Activated CD4-positive, CD25-positive, alpha-beta regulatory T cell treated with anti-CD3 and anti-CD28 coated beads, Interleukin-2, amount 50 U/mL, for 72 hours (primary cell): ENCODE measurements at places on chromosomes 2 and 18.

DNA sequence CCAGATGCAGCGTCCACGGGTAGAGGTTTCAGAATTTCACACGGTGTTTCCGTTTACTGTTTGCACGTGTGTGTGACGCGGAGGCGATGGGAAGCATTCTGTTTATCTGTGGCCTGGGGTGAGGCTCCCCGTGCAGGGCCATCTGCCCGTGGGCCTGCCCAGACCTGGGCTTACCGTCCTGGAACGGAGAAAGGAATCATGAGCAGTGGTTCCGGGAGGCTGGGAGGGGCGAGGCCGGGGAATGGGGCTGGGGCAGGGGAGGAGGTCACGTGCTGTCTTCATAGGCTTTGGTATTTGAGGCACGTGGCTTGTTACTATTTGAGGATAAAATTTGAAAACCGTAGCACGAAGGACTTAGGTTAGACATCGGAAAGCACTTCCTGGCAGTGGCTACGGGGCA is 77.9 kb downstream of the RTP5 start:
- no peak for DNase-seq

GRCh38 chr2:221911321-221911720 is 339.2 kb upstream of the EPHA4 start:
- no peak for DNase-seq

DNA sequence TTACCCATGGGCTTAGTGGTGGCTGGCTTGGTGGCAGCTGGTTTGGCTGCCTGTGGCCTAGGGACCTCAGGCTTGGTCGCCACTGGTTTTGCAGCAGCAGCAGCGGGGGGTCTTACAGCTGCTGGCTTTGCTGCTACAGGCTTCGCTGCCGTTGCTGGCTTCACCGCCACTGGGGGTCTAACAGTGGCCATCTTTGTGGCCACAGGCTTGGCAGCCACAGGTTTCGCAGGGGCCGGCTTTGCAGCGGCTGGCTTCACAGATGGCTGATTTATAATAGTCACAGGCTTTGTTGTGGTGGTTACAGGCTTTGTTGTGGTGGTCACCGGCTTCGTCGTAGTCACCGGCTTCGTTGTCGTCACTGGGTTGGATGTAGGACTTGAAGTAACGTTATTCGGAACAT is 77.8 kb downstream of the COL6A3 start:
- DNase-seq, result no peak

GRCh38 chr2:205612636-205613035 is 69.7 kb upstream of the NRP2 start:
- no peak for DNase-seq

DNA sequence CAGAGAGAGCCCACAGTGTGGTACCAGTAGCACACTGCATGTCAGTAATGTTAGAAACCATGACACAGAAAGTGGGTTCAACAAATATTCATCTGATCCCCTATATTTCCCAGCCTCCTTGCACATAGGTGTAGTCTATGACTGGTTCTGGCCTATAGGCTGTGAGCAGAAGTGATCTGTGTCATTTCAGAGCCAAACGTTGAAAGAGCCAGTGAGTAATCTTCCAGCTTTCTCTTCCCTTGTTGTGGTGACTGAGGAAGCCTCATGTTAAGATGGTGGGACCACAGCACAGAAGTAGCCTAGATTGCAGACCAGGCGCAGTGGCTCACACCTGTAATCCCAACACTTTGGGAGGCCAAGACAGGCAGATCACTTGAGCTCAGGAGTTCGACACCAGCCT is 4.1 kb downstream of the TMEM237 start:
- no peak for DNase-seq

GRCh38 chr2:127712999-127713398 is 11.7 kb downstream of the SFT2D3 start:
- no peak for DNase-seq

DNA sequence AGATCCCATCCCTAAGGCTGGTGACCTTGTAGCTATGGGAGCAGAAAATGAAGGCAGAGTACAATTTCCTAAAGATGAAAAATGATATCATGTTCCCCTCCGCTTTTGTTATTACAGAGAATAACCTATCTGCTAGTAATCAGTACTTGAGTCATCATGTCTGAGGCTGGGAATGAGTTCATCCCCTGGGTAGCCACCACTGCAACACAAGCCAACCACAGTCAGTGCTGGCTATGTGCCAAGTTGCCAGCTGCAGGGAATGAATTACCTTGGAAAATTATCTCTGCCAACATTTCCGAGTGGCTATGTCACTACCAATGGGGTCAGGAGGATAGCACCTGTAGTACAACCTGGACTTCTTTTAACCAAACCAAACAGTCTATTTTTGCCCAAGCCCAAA is 1094.7 kb upstream of the DDX18 start:
- no peak for DNase-seq

DNA sequence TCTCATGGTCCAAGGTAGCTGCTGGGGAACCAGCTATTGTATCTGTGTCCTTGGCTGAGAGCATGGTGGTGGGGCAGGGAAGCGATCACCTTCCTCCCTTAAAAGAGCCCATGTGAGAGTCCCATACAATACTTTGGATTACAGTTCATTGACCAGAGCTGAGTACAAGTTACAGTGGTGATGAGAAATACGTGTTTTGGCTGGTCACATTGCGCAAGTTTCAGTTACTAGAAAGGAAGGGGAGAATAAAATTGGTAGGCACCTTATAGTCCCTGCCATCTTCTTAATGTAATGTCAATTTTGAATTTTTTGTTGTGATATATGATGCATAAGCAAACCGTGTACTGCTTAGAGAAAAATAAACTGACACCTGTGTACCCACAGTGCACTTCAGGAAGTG is 67.7 kb downstream of the ZNF407 start:
- no peak for DNase-seq

GRCh38 chr2:214987261-214987660 is 151.2 kb downstream of the ABCA12 start:
- no peak for DNase-seq

- DNase-seq, result no peak
These were observed 367.7 kb upstream of the NETO1 start for GRCh38 chr18:73235491-73235890.

GRCh38 chr2:234951664-234952269 is at the start of gene SH3BP4:
Gene SH3BP4 (plus strand): TSS chr2:234952017. CDS start chr2:235035003, 82,986 bp downstream.
- no peak for DNase-seq

GRCh38 chr2:46655551-46656436 is 176.4 kb downstream of the TMEM247 start:
- DNase-seq, result no peak

GRCh38 chr2:240223631-240224030 is 83.2 kb upstream of the OTOS start:
- no peak for DNase-seq

DNA sequence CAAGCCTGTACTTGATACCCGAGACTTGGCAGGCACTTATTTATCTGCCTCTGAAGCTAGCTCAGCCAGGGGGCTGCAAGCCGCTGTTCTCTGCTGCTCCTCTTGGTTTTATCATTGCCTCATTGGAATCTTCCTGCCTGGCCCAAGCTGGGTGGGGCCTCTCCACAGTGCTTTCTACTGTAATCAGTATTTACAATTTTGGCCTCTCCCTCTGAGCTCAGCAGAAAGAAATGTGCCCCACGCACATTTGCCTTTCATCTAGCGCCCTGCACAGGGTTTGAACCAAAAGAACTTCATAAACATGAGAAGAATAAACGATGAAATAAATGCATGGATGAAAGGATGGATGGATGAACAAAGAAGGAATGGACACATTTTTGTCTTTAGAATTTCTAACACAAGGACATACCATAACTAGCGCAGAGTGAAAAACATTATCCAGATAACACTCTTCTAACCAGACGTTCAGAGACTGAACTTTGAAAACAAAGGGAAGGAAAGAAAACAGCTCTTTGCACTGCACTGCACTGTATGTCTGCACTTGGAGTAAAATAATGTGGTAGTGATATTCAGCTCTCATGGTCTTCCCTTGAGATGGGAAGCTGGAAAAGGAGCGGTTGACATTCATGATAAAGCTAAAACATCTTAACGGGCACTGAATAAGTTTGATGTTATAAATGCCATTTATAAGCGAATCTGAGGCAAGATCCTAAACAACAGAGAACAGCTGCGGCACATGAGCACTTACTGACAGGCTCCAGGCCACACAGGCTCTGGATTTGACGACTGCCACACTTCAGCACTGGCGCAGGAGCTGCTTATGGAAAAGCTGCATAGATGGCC is 86.8 kb upstream of the SP3 start:
- DNase-seq, result no peak

DNA sequence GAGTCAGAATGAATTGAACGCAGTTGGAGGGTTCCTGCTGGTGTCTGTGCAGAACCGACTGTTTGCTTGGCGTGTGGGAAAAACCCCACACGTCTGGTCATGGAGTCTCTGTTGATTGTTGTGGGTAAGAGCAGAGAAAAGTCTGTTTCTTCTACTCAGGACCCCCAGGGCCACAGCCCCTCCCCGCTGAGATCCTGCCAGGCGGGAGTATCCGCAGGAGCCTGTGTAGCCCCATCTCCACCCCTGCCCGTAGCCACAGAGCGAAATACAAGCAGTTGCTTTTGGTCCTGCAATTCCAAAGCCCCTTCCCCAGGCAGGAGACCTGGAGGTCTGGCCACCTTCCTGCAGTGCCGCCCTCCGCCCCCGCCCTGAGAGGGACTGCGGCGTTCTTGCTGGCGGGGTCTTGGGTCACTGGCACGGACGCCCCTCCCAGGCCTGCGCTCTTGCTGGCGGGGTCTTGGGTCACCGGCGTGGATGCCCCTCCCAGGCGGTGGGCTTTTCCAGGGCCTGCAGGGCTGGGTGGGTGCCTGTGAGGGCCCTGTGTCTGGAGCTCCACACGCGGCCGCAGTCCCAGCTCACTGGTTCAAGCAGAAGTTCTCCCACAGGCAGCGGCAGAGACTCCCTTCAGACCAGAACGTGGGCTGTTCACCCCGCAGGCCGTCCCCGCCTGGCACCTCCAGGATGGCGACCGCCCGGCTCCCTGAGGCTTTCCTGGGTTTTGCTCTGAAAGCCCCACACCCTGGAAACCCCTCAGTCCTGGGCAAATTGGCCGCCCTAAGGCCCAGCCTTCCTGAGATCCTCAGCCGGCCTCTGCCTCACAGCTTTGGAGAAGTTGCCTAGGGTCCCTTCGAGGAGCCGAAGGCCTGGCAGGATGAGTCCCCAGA is 76.0 kb upstream of the CTDP1 start:
- DNase-seq, result no peak

DNA sequence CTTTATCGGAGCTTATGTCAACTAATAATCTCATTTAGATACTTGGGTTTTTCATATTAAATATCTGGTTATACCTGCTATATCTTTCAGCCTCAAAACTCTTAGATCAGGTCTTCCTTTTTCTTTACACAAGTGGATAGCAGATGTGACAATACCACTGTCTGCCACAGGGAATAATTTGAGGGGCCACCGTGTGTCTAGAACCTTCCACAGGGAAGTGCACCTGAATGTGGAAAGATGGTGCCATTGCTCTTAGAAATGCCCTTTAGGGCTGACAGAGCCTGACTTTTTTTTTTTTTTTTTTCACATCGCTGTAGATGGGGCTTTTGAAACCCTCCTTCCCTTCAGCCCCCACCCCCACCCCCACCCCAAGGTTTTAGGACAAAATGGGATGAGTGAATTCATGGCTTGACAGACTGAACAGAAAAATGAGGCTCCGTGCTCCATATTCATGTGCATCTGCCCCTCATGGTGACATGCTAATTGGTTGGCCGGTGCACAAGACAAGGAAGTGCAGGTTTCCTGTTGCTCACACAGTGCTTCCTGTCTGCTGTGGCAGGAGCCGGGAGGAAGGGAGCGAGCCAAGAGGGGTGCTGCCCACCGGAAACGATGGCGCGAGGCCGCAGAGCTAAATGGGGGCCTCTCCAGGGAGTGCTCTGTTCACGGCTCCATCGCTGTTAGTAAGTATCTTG is 246.0 kb downstream of the LDLRAD4 start:
- peak; percentile 54 for DNase-seq

DNA sequence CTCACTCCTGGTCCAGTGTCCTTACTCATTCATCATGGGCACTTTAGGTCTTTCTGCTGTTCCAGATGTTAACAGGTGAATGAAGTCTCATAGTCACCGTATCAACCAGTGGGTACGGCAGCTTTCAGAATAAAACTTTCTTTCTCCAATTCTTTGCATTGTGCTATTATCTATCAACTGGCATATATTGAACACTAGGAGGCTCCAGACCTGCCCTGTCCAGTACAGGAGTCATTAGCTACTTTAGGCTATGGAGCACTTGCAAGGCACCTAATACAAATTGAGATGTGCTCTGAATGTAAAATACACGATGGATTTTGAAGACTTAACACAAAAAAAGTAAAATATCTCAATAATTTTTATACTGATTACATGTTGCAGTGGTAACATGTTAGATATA is 43.2 kb upstream of the NEB start:
- DNase-seq, result no peak

DNA sequence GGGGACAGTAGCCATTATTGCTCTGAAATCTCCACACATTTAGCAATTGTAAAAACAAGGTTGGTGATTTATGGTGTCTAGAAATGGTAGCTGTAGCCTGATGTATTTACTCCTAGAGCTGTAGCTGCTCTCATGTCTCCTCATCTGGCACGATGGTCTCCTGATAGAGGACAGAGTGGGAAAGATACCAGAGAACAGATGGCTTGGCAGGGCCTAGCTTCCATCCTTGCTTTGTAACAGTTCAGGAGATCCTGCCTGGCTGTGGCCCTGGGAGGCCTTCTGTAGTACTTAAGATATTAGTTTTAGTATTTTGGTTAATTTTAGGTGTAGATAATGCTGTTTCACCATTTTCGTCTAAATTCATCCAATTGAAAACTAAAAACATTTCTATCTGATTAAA is 6.7 kb downstream of the ATG16L1 start:
- no peak for DNase-seq

- DNase-seq, result no peak
These were observed 27.4 kb upstream of the ERCC3 start for GRCh38 chr2:127321303-127321702.

- DNase-seq, result no peak
These were observed 100.1 kb downstream of the NEDD4L start for GRCh38 chr18:58144106-58144505.

DNA sequence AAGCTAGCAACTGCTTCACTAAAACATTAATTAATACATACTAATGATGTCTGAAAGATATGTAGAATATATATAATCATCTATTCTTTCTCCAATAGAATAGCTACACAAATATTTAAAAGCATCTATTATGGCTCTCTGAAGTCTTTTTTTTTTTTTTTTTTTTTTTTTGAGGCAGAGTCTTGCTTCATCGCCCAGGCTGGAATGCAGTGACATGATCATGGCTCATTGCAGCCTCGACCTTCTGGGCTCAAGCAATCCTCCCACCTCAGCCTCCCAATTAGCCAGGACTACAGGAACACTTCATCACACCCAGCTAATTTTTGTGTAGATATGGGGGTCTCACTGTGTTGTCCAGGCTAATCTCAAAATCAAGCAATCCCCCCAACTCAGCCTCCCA is 120.4 kb upstream of the KYNU start:
- no peak for DNase-seq

- DNase-seq, result no peak
These were observed 184.9 kb downstream of the AGAP1 start for GRCh38 chr2:235678712-235679111.
